ENCODE measurements at places on chromosomes 12 and 14.
A peak's percentile ranks its signal among the peaks of the same experiment; 100 is the strongest.

DNA sequence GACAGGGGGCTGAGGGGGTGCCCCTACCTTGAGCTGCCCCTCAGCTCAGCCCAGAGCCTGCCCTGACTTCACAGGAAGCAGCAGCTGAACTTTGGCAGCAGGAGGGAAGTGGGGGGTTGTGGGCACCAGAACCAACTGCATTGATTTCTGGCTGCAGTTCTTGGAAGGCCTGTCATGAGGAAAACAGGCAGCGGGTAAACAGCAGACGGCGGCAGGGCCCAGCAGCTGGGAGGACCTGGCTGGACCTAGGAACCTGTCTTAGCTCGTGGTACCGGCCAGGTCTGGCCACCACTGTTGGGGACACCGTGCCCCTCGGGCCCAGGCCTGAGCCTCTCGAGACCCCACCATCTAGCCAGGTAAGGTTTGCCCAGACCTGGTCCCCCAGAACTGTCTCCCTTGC, 154.2 kb upstream of the MYL2 start:
- no peak for DNase-seq

DNA sequence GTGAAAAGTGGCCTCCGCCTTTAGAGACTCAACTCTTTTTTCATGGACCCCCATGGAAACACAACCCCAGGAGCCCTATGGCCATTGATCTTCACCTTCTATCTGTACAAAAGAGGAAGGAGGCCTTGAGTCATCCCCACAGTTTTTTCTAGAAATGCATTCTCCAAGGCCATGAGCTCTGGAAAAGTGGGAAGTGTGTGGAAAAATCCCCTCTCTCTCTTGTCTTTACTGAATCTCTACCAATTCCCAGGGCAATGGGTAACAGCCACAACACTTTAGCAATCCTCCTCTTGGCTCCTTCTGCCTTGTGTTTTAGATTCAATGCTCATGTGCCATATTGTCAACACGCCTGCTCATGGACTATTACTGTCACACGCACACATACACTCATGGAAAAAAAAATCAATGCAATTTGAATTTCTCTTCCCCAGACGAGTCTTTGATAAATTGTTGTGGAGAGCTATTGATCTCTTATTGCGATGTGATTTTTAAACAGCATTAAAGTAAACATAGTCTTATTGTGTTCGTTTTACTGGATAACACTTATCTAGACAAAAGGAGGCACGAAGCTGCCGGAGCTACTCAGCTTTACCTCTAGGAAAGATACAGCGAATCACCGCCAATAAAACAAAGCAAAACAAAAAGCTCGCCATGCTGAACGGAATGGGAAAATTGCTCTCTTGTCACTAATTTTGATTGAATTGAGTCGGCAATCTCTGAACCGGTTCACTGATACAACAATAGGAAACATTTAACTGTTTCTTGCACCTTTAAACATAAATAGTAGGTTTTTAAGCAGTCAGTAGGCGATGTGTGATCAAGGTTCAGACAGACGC, 260.3 kb downstream of the VRK1 start:
- peak; percentile 60 for DNase-seq

DNA sequence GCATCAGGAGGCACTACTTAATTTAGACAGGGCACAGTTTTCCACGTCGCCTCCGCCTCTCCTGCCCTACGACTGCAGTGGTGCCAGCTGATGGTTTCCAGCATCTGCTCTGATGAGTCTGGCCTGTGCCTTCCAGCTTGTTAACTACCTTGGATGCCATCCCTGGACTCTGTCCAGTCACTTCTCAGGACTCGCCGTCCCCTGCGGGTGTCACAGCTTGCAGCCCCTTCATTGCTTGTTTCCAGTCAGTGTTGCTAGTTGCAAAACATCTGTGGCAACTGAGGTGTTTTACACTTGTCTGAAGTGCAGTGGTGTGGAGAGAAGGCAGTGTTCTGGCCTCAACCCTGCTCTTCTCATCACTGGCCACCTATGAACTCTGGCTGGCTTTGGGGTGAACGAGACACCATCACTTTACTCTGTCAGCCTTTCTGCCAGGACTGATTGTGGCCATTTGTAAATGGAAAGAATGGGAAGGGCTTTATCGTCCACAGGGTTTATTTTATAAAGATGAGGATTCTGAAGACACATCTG, 8.3 kb downstream of the ADGRD1 start:
- DNase-seq = no peak

DNA sequence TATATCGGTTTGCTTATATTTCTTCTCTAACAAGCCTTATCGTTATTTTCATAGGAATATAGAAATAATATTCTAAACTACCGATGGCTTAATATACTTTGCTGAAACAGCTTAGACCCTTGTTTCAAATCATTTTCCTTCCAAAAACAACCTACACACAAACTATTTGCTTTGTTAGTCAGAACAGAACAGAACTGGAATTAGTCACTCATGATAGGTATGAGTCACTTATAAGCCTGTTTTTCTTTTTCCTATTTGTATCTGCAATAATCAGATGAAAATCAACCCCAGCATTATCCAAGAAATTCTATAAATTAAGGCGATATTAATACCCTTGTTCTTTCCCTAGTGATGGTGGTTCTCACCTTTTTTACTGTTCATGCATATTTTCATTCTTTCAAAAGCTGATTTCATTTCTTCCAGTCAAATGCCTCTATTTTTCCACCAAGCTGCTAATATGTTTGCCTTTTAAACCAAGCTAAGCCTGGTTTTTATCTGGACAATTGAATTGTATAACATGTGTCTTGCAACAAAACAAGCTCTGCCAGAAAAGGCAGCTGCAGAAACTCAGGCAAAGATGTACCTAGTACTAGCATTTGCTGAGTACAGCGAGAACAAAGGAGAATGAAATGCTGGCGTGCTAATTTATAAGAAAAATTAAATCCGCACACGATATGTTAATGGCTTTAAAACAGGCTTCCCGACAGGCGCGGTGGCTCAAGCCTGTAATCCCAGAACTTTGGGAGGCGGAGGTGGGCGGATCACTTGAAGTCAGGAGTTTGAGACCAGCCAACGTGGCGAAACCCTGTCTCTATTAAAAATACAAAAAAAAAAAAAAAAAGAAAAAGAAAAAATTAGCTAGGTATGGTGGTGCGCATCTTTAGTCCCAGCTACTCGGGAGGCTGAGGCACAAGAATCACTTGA, 1418.2 kb downstream of the AACS start:
- no peak for DNase-seq

DNA sequence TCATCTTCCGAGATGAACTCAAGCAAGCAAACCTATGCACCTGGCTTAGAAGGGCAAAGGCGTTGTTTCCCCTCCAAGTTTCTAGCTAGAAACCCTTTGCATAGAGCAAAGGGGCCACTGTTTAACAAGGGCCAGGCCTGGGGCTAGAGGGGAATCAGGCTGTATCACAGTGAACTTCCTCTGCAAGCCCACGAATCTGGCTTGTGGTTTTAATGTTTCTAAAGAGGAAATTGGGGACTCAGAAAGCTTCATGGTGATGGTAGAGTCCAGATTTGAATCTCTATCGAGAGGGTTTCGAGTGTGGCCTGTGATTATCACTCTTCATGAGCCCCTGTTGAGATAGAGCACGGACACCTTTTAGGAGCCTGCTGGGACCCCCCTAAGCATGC, 189.9 kb downstream of the VRK1 start:
- DNase-seq = no peak

DNA sequence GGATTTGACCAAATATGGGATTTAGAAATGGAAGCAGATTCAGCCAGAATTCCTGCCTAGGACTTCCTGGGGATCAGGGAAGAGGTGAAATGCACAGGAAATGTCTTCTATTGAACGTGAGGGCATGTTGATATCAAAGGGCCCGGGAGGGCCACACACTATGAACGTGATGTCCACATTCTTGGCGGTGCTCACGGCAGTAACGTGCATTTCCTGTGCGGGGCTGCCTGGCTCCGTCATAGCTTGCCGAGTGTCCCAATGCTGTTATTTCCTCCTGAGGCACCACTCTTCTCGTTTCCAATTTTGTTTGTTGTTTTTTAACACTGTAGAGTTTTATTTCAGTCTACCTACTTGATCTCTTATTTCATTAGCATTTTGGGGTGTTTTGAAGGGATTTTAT, 67.3 kb downstream of the ZNF664 start:
- no peak for DNase-seq

GRCh38 chr12:50929831-50930230, 22.5 kb upstream of the HIGD1C start:
- DNase-seq = no peak

DNA sequence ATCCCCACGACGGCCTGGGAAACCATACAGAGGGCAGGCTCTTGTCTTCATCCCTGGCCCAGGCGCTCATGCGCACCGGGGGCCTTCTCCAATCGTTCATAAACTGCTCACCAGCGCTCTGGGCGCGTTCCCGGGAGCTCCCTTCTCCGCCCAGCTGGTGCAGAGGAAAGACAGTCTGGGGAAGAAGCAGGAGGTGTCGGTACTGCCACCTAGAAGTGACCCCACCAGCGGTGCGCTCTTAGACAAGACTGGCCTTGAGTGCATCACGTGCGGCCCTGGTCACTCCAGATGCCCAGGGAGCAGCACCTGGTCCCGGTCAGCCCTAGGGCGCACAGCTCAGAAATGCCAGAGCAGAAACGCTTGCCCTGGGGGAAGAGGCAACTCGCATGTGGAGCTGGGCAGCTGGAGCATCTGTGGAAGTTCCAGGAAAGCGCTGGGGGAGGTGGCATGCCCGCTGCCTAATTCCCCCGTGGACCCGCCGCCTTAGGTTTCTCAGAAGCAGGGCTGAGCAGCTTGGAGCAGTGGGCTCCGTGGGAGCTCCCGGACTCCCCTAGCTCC, 2.5 kb downstream of the GSC start:
- no peak for DNase-seq

- DNase-seq = no peak
These were observed 65.7 kb upstream of the AEBP2 start for GRCh38 chr12:19373586-19373985.

DNA sequence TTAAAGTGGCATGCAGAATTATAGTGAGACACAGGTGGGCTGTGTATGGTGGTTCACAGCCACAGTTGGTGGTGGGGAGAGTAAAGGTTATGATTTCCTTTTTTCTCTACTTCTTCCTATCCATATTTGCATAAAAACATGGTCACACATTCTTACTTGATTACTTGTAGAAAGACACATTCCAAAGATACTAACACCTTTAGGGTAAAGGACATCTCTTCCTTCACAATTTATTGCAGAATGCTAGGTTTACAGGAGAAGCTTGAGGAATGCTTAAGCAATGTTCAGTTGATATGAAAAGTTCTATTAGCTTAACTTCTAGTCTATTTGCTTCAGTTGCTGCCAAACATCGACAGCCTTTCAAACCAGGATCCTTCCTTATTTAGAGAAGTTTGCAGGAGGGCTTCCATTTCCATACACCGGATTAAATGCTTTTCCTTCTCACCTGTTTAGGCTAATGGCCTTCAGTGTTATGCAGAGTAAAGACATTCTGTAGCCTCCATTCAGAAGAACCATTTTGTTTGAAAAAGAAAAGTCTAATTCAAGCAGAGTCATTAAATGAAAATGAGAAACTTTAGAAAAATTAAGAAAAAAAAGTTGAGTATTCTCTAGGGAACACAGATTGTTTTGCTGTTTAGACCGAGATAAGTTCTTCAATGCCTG, 2.6 kb upstream of the PHC1 start:
- no peak for DNase-seq

- DNase-seq = no peak
These were observed 183.3 kb upstream of the KITLG start for GRCh38 chr12:88763536-88764100.

- no peak for DNase-seq
These were observed 5.0 kb downstream of the CRIP2 start for GRCh38 chr14:105479431-105480158.

GRCh38 chr14:22641846-22642245, 2.3 kb downstream of the OR6J1 start:
- no peak for DNase-seq

DNA sequence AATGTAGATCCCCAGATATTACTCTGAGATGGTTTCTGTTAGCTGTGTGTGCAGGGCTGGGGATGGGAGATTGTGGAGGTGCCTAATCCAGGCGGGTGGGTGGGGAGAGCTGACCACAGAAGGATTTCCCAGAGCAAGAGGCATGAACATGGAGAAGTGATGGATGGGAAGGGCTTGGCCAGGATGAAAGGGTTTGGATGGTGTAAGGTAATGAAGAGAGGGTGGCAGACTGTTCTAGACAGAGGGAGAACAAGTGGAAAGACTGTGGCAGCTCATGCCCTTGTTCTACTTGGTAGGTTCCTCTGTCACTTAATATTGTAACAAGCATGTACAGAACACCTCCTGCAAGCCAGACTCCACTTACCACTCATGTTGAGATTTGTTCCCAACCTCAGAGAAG, 187.8 kb downstream of the NPAS3 start:
- DNase-seq = no peak

- DNase-seq = no peak
These were observed 72.2 kb downstream of the BORCS5 start for GRCh38 chr12:12428961-12429657.

DNA sequence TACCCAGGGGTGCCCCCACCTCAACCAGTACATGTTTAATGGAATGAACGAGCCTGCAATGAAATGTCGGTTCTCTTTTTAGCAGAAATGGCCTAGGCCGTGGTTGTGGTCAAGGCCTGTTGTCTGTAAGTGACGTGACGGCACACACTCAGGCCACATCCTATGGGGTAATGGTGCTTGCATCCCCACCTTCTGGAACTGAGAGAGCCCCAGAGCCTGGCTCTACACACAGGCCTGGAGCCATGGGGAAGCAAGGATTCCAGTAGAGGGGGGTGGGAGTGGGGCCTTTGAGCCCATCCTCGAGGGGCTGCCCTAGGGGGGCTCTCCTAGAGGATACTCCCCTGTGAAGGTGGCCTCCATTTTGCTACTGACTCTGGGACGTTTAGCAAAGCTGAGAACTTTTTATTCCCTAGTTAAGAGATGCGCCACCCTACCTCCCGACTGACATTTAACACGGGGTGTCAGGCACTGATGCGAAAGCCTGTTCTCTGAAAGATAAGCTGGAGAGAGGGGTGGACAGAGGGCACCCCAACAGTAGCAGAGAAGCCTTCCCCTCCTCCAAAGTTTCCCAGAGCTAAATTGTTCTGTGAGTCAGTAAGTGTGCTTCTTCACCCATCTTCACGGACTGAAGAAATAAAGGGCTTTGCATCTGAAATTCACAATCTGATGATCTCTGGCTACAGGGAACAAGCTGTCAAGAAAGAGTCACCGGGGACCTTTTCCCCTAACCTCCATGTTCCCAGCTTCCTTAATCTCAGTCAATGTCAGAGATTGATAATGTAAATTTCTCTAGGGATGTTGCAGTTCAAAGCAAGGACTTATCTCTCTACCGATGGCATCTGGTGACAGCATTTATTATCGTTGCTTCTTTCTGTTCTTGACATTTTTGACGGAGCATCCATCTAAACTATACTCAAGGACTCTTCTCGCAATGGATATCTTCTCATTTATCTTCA, 6.8 kb downstream of the RIN3 start:
- no peak for DNase-seq

All from NCI-H748 treated with DMSO at 0.1 percent for 48 hours (cell line).